Stimulated activated CD8-positive, alpha-beta memory T cell treated with anti-CD3 and anti-CD28 coated beads, Interleukin-2, amount 100 ng/mL, for 1 hour (primary cell): ENCODE measurements at places on chromosomes 12 and 14.

DNA sequence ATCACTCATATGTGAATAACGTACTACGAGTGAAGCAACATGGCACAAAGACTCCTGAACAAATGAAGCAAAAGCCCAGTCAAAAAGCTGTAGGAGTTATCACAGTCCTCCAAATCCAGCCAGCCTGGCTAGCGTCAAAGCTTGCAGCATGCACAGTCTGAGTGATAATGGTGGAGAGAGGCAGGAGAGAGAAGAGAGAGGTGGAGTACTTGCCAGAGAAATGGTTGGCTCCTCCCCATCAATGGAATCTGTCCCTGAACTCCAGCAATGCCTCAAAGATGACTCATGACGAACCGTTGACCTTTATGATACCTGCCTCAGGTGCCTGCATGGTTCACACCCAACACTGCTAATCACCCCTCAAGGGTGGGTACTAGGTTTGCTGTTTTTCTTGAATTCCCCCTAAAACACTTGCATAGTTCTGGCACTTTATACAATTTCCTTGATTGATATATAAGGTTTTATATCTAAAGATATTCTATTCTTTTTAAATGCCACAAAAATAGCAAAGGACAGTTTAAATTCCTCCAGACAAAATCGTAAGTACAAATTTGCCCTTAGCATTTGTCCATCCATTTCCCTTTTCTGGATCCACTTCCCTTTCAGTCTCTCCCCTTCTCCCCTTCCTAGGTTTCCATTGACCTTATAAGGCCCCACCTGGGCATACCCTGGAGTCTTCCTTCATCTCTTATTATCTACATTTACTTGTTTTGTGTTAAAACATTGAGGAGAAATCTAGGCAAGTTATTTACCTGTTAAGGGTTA, 10.2 kb downstream of the ARHGDIB start:
- DNase-seq: no peak

GRCh38 chr12:97300891-97301290, 161.7 kb upstream of the RMST start:
- no peak for DNase-seq

GRCh38 chr14:35257809-35258208, 34.4 kb upstream of the PSMA6 start:
- DNase-seq: no peak

GRCh38 chr12:12561371-12562015, 1.2 kb downstream of the DUSP16 start:
- peak; percentile 29 for DNase-seq
